ENCODE measurements at places on chromosomes 2 and 18.

DNA sequence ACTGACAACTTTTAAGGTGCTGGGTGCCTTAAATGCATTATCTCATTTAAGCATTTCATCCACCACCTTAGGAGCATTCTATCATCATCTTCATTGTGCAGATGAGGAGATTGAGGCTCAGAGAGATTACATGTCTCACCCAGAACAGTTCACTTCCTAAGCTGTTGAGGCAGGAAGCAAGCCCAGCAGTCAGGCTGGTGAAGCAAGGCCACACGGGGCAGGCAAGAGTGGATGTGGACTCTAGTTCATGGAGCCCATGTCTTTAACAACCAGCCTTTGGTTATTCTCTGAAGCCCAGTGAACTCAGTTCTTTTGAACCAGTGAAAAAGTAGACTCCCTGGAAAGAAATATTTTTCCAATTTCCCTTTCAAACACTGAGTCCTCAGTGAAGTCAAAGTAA lies 294.8 kb upstream of the MGAT5 start:
- no peak for DNase-seq

DNA sequence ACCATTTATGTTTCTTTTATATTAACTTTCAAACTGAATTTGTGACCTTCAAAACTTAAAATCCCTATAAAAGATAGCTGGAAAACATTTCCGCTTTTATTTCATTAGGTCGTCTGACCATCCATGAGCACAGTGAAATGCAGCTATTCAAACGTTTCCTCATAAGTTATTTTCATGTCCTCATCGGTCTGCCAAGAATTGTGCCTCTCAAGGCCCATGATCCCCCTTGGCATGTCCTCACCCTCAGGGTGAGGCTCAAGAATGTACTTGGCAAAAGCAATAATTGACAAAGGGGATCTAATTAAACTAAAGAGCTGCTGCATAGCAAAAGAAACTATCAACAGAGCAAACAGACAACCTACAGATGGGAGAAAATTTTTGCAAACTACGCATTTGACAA lies 12.4 kb downstream of the SLC66A2 start:
- DNase-seq, result no peak

GRCh38 chr2:159890551-159891266 lies 92.7 kb upstream of the CD302 start:
- no peak for DNase-seq

GRCh38 chr2:176124947-176125771 lies 2.6 kb downstream of the HOXD9 start:
- DNase-seq, result no peak

GRCh38 chr2:80238692-80239469 lies 65.7 kb downstream of the LRRTM1 start:
- no peak for DNase-seq

DNA sequence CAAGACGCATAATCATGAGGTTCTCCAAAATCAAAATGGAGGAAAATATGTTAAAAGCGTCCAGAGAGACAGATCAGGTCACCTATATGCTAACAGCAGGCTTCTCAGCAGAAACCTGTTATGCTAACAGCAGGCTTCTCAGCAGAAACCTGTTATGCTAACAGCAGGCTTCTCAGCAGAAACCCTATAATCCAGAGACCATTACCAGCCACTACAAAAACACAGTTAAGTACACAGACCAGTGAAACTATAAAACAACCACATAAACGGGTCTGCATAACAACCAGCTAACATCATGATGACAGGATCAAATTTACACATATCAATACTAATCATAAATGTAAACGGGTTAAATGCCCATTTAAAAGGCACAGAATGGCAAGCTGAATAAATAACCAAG lies 1548.4 kb upstream of the TMEFF2 start:
- DNase-seq, result no peak

- no peak for DNase-seq
These were observed 70.5 kb upstream of the IGFBP5 start for GRCh38 chr2:216765761-216766262.

- no peak for DNase-seq
These were observed 34.5 kb upstream of the RAB31 start for GRCh38 chr18:9673296-9674251.

GRCh38 chr2:53727921-53728320 lies 39.7 kb upstream of the CHAC2 start:
- DNase-seq, result no peak

- no peak for DNase-seq
These were observed 1.9 kb upstream of the CHMP1B start for GRCh38 chr18:11849279-11849678.

- DNase-seq, result no peak
These were observed 345.1 kb downstream of the DYSF start for GRCh38 chr2:71798266-71799012.

GRCh38 chr2:218761795-218762194 lies 20.2 kb upstream of the CYP27A1 start:
- DNase-seq, result no peak

GRCh38 chr2:184971546-184972068 lies 373.3 kb downstream of the ZNF804A start:
- no peak for DNase-seq
